SHP77 treated with DMSO at 0.1 percent for 48 hours (cell line): ENCODE measurements at places on chromosomes 11 and 22.

GRCh38 chr22:24384131-24384530, 43.3 kb upstream of the ADORA2A start:
- DNase-seq, result no peak

DNA sequence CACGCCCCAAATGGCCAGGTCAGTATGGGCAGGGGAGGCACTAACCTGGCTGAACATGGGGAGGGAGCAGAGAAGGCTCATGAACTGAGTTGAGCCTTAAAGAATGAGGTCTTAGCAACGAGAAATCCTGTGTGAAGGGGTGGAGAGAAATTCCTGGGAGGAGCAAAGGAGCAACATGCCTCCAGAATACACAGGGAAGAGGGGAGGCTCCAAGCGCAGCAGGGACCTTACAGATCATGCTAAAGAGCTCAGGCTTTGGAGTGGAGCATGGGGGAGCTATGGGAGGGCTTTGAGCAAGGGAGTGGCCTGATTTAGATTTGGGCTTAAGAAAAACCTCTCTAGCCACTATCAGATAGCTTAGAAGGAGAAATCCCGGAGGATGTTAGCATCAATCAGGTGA, 88.1 kb downstream of the MN1 start:
- no peak for DNase-seq

GRCh38 chr22:45502215-45503049, at the start of gene FBLN1:
TSS of gene FBLN1 (plus strand) at chr22:45502883. CDS start at chr22:45502986, 103 bp downstream.
- no peak for DNase-seq

- no peak for DNase-seq
Measured at GRCh38 chr11:68406324-68407313, 53.9 kb upstream of the PPP6R3 start.
